ENCODE measurements at places on chromosomes 13 and 19. TPM values are rescaled to one million over a fixed set of nuclear protein-coding genes. Genes with fewer than 3 reads are reported as not detected.

The TOMM40 gene
- 100 TPM for total RNA-seq

The IGFL3 gene
- not detected for total RNA-seq

The CD37 gene
- total RNA-seq = not detected

The CCDC169 gene
- 3.7 TPM for total RNA-seq

The FFAR1 gene
- total RNA-seq = not detected

Data from M059J (cell line).